ENCODE measurements at places on chromosomes 6 and 20. TPM values are rescaled to one million over a fixed set of nuclear protein-coding genes. Genes with fewer than 3 reads are reported as not detected.

DNA sequence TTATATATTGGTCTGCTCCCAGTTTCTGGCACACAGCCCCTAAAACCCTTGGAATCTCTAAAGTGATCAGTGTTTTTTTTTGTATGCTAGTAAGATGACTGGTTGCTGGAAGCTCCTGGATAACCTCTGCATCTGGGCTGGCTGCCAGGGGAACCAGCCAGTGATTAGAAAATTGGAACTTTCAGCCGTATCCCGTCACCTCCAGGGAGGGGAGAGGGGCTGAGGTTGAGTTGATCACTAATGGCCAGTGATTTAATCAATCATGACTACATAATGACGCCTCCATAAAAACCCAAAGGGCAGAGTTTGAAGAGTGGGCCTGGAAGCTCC lies 48.0 kb upstream of the NOP56 start:
- DNase-seq: no peak

DNA sequence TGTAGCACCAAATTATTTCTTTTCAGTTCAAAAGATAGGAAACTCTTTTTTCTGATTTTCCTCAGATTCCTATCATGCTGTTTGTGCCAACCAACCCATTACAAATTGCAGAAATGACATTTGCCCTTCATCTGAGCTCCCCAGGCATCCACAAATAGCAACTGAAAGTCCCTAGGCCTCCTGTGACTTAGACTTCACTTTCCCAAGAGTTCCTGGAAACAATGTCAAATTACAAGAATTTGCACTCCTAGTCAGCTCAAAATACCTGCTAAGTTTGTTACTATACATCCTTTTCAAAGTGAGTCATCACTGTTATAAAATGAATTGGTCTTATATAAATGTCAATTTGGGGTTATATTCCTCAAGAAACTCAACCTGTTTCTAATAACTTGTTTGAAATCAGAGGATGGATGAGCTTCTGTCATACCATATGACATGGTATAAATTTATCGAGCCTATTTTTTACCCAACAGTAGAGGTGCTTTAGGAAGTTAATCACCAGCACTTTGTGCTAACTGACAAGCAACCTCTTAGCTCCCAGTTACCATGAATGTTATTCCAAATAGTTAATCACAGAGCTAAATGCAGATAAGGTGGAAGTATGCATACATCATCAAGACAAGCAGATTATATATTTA lies 256.5 kb downstream of the HACE1 start:
- no peak for DNase-seq

DNA sequence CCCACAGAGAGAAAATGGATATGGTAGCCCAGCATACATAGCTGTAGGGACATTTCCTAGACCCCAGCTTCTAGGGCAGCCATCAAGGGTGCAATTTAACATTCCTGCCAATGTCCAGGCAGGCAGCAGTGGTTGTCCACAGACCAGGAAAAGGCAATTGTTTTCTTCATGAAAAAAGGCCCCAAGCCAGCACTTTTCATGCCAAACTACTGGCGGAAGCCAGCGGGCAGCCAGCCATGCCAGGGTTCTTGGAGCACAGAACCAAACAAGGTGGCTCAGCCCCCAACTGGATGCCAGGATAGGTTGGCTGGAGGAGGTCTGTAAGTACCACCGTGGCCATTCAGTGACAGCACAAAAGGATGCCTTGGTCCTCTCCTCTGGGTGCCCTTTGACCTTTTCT lies 94.6 kb downstream of the BANF2 start:
- no peak for DNase-seq

Gene PRPH2
- 1.2 TPM for total RNA-seq

Gene CTCFL
- total RNA-seq: not detected

GRCh38 chr6:92380803-92381601 lies 1038.4 kb downstream of the EPHA7 start:
- no peak for DNase-seq

DNA sequence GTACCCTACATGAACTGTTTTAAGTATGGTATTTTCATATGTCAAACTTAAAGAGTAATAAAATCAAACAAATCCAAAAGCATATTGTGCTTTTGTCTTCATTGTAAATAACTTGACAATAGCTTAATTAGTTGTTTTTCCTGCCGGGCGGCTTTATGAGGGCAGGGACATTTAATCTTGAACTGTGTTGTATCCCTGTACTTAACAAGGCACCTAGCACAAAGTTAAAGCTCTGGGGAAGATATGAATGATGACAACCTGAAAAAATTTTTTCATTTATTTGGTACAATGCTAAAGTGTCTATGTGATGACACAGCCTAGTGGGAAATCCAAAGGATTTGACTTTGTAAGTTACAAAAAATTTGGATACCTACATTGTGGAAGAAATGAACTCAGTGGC lies 502 bp upstream of the HACE1 start:
- no peak for DNase-seq

- no peak for DNase-seq
These were observed 11.4 kb downstream of the SLC2A4RG start for GRCh38 chr20:63750807-63751470.

Gene HLA-DRB5
- total RNA-seq: 98.5 TPM

- DNase-seq: no peak
These were observed 5.5 kb downstream of the FAM217B start for GRCh38 chr20:59945731-59946130.

GRCh38 chr6:156999762-157000161 lies 222.6 kb downstream of the ARID1B start:
- DNase-seq: no peak

Gene FRS3
- total RNA-seq: 6.9 TPM

DNA sequence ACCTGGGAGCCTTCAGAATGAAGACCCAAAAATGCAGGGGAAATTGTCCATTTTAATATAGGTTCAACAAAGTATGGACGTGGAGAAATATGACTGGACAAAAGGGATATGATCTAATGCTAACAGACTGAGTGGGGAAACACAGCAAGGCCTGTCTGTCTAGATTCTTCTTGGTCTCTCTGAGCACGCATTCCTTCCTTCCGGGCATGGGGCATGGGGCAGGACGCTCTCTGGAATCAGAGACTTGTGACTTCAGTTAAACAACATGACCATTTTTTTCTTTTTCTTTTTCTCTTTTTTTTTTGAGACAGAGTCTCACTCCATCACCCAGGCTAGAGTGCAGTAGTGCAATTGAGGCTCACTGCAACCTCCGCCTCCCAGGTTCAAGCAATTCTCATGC lies 31.9 kb downstream of the ZBTB2 start:
- no peak for DNase-seq

Gene PROKR2
- not detected for total RNA-seq

GRCh38 chr6:25337431-25337830 lies 58.3 kb downstream of the CARMIL1 start:
- DNase-seq: no peak

DNA sequence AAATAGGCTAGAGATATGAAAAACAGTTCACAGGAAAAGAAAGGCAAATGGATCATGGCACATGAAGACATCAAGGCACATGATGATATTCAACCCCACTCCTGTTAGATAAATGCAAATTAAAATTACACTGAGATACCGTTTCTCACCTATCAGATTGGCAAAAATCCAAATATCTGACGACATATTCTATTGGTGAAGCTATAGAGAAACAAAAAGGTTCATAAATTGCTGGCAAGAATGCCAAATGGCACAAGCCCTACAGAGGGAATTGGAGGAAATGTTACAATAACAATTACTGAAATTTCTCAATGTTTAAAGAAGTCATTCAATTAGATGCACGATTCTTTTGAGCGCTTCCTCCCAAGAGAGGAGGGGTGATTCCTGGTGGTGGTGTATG lies 45.3 kb upstream of the DSN1 start:
- DNase-seq: no peak

Gene SIRPD
- not detected for total RNA-seq

Gene OR11A1
- total RNA-seq: not detected

DNA sequence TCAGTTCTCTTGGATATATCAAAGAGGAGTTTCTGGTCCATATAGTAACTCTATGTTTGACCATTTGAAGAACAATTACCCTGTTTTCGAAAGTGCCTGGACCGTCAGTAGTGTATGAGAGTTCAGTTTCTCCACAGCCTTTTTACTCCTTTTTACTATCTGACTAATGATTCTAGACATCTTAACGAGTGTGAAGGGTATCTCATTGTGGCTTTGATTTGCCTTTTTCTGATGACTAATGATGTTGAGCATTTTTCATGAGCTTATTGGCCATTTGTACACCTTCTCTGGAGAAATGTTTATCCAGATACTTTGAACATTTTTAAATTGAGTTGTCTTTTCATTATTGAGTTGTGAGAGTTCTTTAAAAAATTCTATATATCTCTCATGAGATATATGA lies 114.9 kb upstream of the ATXN1 start:
- DNase-seq: no peak

DNA sequence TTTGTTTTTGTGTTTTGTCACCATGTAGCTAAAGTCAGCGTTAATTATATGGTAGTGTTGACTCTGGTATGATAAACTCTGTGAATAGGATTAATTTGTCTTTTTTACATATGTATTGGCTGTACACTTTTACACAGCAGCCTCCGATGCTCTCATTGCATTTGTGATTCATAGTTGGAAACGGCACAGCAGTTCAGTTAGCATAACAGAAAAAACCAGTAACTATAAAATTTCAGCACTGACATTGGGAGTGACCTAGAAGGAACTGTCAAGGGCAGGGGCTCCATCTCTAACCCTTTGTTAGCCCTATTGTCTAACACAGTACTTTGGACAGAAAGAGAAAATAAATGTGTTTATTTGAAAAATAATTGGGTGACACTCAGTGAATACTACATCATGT lies 5.6 kb upstream of the BEND6 start:
- no peak for DNase-seq

Gene IL20RA
- total RNA-seq: 2.5 TPM

DNA sequence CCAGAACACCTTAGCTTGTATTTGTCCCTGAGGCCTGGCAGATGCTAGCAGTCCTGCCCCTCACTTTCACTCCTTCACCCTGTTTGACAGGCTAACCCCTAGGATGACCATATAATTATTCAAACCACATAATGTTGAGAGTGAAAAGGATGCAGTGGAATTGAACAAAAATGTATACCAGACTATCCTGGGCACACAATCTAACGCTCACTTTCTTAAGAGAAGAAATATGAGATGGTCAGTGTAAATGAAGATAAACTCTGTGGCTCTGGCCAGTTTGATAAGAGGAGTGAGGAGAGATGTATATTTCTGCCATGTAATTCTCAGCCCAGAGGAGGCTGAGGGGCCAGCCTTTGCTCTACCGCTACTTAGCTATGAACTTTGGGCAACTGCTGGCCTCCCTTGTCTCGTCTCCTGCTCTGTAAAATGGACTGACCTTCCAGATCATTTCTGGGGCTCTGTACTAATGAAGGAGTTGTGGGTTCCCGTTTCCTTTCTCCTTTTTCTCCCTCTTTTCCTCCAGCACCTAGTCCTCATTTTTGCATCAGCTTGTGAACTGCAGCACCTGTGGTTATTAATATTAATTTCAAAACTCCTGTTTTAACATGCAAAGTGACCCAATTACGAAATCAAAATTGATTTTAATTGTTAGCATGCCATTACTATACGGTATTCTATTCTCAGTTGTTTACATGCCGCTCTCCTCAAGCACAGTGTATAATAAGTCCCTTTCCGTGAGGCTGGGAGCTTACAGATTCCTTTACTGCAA lies 92.5 kb upstream of the IYD start:
- DNase-seq: no peak

Gene C6orf52
- 0.63 TPM for total RNA-seq

- DNase-seq: no peak
These were observed 18.1 kb upstream of the ASCC3 start for GRCh38 chr6:100899202-100899601.

DNA sequence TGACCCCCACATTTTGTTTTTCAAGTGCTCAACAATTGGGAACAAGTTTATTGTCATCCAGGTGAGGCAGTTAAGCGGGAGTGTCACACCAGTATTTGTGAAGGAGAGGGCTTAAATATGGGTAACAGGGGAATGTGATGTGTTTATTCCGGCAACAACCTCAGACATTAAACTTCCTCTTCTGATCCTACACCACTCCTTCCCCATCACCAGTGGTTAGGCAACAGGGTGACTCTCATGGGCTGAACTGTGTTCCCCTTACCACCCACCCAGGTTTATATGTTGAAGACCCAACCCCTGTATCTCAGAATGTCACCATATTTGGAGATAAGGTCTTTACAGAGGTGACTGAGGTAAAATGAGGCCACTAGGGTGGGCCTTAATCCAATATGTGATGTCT lies 52.1 kb upstream of the RNF182 start:
- no peak for DNase-seq

GRCh38 chr6:134495890-134496248 lies 178.0 kb upstream of the SGK1 start:
- DNase-seq: no peak

- no peak for DNase-seq
These were observed 185.4 kb upstream of the SLC24A3 start for GRCh38 chr20:19026901-19027644.

- no peak for DNase-seq
These were observed 17.6 kb upstream of the NUP153 start for GRCh38 chr6:17724341-17724740.

Gene TREML1
- not detected for total RNA-seq

Gene EYS
- 0.24 TPM for total RNA-seq

Gene TPBG
- total RNA-seq: 7.8 TPM

- no peak for DNase-seq
These were observed 204.4 kb upstream of the PMEPA1 start for GRCh38 chr20:57914205-57914604.

DNA sequence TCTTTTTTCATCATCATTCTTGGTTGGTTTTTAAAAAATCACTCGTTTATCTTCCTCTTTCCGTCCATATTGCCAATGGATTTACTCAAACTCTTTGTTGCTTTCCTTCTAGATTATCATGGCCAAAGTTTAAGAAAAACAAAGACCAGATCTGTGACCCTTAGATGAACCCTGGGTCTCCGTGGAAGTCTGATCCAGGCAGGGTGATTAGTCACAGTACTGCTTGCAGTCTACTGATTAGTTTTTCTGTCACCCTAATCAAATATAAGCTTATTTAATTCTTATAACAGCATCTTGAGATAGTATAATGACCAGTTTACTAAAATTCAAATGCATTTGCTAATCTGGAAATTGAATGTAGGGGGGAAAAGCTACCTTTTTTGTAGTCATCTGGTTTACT lies 6.0 kb upstream of the SMIM28 start:
- DNase-seq: no peak

DNA sequence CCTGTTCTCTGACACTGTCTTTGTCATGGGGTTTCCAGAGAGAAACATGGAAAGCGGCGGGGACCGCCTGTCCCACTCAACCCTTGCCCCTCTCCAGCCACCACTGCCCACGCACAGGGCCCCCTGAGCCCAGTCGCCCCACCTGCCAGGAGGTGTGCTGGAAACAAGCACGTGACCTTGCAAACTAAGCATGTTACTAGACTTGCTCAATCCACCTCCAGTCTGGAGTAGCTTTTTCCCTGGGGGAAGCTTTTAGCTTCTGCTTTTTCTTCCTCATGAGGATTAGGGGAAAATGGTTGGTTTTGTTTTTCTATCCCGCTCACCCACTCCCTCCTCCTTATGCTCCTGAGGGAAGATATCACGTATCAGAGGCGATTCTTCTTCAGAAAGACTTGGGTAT lies 105.7 kb downstream of the PLEKHG1 start:
- no peak for DNase-seq

Measured in right cardiac atrium (tissue), 5 donors.